ENCODE measurements at places on chromosomes 13 and 19.

DNA sequence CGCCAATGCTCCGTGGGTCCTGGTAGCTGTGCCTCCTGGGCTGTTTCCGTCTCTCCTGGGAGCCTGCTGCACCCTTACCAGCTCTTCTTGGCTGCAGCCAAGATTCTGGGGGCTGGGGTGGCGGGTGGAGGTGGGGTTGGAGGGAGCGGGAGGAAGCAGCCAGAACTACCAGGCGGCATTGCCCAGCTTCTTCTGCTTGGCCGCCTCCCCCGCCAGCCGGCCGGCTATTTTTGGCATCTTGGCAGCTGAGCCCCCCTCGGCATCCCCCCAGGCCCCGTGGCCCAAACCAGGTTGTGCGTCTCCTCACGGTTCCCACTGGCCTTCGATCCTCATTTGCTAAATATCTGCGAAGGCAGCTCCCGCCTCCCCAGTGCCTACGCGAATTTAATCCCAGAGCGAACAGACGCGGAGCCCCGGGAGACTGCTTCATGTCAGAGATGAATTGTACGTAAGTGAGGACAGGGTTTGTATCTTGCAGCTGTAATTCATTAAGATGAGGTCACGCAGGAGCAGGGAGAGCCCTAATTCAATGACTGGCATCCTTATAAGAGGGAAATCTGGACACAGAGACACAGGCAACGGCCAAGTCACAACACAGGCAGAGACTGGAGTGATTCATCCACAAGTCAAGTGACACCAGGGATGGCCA lies 12.8 kb upstream of the PEAK3 start:
- DNase-seq = no peak

DNA sequence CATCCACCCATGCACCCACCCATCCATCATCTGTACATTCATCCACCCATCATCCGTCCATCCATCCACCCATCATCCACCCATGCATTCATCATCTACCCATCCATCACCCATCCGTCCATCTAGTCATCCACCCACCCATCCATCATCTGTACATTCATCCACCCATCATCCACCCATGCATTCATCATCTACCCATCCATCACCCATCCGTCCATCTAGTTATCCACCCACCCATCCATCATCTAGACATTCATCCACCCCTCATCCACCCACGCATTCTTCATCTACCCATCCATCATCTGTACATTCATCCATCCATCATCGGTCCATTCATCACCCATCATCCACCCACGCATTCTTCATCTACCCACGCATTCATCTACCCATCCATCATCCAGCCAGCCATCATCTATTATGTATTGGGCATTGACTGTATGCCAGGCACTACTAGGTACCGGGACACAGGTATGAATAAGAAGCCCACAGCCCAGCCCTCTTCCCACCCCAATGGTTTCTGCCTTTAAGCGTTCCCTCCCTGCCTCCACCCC lies 16.7 kb upstream of the GALP start:
- DNase-seq = no peak

DNA sequence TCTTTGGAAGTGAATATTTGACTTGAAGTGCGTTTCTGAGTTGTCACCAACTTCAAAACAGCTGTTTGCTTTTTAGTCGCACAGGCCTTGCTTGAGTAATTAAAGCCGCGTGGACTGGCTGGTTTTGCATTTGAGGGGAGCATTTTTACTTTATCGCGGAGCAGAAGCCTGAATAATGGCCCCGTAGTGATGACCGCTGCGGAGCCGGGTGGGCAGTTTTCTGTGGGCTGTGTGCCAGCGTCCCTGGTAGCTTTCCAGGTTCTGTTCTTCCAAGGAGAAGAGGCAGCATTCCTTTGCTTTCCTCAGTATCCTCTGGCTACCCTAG lies 1.1 kb downstream of the NAA16 start:
- no peak for DNase-seq

DNA sequence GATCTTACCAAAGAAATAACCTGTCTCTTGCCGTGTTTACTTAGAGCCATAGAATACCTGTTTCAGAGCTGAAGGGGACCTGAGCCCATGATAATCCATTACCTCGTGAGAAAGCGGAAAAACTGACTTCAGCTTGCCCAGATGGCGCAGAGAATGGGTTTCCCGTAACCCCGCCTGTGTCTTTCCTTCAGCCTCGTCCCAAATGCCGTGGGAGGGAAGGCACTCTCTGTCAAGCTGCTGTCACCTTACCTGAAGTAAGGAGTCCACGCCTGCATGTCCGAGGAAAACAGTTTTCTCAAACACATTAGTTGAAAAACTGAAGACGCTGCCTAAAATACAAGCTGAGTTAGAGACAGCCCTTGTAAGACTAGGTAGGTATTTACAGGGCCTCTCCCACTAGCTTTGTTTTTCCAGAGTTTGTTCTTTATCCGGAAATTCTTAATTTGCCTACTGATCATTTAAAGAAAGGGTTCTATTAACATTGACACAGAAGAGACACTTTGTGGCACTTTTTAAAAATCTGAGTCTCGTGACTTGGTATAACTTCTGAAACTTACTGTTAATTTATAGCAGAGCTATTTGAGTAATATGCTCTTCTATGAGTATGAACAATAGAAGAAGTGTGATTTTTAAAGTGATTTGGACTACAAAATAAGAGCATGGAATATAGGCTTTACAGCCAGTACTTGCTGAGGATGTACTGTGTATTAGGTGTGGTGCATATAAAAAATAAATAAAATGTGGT lies 1.3 kb upstream of the INTS6 start:
- no peak for DNase-seq

DNA sequence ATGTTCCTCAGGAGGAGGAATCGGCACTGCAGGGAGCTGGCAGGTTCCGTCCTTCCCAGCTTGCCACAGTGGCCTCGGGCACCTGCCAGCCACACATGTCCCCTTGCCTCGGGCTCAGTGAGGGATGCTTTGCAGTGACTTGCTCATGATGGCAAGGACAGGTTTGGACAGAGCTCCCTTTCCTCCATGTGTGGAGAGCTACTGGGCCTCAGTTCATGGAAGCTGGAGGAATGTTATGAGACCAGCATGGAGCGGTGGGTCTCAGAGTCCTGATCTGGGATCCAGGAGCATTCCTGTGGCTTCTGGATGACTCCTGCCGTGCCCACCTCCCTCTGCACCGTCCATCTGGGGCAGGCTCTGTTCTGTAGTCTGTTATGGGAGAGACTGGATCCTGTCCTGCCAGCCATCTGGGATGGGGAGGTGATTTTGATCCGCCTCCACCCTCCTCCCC lies 59.2 kb downstream of the SIPA1L3 start:
- DNase-seq = no peak

DNA sequence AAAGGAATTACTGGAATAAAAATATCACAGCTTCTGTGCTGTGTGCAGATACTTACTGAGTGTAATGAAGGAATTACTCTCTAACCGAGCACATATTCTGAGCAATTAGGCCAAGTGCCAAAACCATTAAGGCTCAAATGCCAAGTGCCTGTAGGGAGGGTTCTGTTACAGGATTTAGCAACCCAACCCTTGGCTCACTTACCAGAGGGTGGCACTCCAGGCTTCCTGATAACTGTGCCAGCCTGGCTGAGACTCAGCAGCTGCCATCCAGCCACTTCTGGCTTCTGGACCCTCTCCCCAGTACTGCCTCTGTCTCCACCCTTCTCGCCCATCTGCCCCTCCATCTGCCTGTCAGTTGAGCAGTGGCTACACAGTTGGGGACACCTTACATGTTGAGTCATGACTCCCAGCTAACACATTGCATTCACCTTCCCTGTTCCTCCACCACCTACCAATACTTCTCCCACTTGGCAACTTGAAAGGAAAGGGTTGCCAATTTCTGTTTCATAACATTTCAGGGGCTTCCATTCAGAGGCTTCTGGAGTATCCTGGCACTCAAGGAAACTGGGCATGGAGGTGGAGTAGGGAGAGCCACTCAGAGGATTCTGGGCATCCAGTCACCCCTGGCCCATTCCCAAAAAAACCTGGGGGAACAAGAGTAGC lies 110.5 kb downstream of the COG6 start:
- DNase-seq = no peak

DNA sequence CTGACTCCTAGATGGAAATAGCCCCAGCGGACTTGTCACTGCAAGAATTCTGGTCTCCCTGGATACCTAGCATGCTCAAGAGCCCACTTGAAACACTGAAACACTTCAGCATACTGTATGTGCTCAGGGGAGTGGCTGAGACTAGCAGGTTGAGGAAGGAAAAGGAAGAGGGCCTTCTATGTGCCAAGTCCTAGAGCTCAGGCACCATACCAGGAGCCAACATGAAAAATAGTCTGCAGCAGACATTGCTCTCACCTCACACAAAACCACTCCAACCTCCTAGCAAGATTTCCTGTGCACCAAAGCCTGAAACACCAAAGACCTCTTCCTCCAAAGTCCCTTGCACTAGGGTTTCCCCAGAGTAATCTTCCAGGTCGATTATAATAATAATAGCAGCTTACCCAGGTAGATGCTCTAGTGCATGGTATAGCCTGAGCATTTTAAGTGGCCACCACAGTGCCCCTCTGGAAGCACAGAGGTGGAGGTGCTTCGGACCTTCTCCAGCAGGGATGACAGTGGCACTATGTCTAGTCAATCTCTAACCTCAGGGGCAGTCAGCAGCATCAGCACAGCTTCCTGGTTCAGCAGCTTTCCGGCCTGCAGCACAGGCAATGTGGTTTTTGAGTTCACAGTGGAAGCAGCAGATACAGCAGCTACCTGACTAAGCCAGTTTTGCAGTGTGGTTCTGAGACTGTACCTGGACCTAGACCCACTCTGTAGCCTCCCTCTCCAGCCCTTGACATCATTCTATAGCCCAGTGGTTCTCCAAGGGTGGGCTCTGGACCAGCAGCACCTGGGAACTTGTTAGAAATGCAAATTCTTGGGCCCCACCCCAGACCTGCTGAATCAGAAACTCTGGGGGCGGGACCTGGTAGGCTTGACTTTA lies 45.6 kb upstream of the UBE2L5 start:
- no peak for DNase-seq

DNA sequence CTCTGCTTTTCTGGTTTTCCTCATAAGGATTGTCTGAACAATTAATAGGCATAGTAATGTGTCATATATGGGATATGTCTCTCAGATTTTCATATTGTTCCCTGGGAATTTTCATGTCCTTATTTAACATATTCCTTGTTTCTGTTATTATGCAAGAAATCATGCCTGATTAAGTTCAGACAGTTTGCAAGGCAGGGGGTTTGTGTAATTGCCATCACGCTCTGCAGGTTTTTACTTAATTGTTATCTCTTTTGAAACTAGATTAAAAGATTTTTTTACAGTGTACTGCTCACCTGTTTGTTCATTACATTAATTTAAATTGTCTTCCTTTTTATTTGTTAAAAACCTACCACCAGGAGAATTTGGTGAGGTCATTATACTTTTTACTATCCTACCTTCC lies 1253.2 kb upstream of the PRR20A start:
- no peak for DNase-seq

GRCh38 chr19:31882709-31883108 lies 462.7 kb upstream of the ZNF507 start:
- no peak for DNase-seq

- no peak for DNase-seq
Observed at GRCh38 chr13:30872276-30872594, 33.8 kb upstream of the MEDAG start.

GRCh38 chr19:37933937-37934358 lies 26.9 kb downstream of the SIPA1L3 start:
- no peak for DNase-seq

GRCh38 chr13:30743319-30744055 lies 8.1 kb downstream of the ALOX5AP start:
- peak; percentile 65 for DNase-seq

- DNase-seq = no peak
Observed at GRCh38 chr13:48258002-48258401, 25.0 kb downstream of the ITM2B start.

All from T1000 (cell line).